ENCODE measurements at places on chromosomes 7 and 10.

DNA sequence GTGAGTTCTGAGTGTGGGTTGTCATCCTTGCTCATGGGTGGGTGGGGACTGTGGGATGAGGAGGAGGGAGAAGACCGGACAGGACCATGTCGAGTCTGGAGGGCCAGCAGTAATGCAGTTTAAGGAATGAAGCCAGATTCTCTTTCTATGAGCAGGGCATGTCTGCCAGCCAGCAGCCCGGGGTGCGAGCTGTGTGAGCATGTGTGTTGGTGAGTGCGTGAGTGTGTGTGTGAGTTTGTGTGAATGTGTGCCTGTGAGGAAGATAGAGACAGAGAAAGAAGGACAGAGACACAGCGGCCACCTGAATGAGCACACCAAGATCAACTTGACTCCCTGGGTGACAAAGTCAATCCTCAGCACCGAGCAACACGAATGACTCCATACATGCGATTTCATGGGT lies 52.3 kb downstream of the ADARB2 start:
- no peak for DNase-seq

DNA sequence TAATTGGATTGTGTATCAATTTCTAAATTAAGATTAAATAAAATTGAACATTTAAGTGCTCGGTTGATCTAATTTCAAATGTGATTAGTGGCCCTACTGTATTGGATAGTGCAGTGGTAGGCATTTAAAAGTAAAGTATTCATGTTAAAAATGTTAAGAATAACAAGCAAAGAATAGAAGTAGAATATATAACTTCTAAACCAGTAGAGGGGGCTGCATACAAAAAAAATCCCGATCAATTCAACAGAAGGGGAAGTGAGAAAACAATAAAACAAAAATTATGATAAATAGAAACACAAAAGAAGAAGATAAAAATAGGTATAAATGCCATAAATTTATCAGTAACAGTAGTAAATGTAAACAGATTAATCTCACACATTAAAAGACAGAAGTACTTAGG lies 24.9 kb upstream of the WDFY4 start:
- DNase-seq, result no peak

DNA sequence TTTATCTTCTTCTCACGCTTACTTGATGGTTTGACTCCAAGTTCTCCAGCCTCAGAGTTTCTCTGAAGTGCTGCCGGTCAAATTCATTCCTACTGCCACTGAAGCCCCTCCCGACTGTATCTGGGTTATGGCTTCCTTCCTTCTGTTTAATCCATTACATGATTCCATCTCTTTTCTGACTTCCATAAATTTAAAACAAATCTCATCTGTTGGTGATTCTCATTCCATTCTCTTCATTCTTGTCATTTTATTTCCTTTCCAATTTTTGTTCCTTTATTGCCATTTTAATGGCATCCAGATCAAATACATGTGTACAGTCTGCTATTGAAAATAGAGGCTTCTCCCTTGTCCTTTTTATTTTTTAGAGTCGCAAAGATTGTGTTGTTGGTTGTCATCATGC lies 25.4 kb upstream of the HIBADH start:
- no peak for DNase-seq

- no peak for DNase-seq
Observed at GRCh38 chr10:70557876-70558275, 44.7 kb downstream of the PRF1 start.

- no peak for DNase-seq
Observed at GRCh38 chr10:113165673-113166072, 215.6 kb downstream of the TCF7L2 start.

- DNase-seq, result no peak
Observed at GRCh38 chr7:94422136-94422535, 27.4 kb downstream of the COL1A2 start.

DNA sequence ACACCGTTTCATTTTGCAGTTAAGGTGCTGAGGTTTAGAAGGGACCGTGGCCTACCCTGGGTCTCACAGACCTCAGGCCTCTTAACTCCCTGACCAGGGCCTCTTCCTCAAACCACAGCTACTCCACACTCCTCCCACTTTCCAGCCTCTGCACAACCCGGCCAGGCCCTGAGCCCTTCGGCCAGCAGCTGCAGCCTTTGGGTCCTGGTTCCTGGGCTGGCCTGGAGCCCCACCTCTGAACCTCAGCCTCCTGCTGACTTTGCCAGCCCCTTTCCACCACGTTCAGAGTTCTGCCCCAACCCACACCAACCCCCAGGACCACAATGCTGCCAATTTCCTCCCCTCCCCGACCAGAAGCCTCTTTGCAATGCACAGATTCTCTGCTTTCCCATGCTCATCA lies 84.1 kb downstream of the VOPP1 start:
- no peak for DNase-seq

DNA sequence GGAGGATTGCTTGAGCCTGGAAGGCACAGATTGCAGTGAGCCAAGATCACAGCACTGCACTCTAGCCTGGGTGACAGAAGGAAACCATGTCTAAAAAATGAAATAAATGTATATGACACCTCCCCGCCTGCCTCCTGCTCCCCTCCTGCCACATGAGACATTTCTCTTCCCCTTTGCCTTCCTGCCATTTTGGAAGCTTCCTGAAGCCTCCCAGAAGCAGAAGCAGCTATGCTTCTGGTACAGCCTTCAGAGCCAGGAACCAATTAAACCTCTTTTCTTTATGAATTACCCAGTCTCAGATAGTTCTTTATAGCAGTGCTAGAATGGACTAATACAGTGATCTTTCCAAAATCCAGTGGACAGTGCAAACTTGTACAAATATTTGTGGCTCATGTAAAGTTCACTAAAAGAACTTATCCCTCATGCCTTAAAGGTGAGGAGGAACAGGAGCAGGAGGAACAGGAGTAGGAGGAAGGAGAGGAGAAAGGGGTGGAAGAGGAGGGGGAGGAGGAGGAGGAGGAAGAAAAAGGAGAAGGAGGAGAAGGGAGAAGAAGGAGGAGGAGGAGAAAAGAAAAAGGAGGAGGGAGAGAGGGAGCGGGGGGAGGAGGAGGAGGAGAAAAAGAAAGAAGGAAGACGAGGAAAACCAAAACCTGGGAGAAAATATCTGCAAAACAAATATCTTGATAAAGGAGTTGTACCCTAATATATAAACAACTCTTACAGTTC lies 2.8 kb upstream of the ABI1 start:
- DNase-seq, result no peak

DNA sequence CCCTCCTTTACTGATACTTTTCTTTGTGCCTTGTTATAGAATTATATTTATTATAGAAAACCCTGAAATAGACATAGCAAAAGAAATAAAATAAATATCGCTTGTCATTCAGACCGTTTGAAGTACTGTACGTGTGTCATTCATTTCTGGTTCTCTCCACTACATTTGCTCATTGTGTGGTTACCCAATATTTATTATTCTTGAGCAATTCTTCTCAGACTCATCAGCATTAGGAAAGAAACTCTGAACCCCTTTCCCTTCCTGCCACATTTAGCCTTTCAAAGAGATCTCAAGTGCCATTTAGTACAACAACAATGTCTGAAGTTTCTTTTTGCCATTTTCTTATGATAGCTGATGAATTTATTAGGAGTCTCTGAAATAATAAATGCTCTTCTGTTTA lies 154.1 kb downstream of the KIAA1217 start:
- no peak for DNase-seq

DNA sequence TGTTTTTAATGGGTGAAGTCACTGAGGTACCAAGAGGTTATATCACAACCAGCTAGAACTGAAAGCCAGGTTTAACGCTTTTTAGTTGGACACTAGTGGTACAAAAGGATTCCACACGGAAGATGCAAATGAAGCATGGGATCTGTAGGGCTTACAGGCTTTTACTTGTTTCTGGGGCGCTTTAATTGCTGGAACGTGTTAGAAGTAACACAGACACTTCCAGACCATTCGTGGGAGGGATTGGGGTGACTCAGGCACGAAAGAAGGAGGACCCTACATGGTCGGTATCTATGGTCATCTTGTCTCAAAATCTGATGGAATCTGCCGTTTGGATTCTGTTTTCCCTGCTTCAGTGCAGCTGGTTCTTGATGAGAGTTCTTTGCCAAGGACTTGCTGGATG lies 1.0 kb downstream of the YKT6 start:
- no peak for DNase-seq

DNA sequence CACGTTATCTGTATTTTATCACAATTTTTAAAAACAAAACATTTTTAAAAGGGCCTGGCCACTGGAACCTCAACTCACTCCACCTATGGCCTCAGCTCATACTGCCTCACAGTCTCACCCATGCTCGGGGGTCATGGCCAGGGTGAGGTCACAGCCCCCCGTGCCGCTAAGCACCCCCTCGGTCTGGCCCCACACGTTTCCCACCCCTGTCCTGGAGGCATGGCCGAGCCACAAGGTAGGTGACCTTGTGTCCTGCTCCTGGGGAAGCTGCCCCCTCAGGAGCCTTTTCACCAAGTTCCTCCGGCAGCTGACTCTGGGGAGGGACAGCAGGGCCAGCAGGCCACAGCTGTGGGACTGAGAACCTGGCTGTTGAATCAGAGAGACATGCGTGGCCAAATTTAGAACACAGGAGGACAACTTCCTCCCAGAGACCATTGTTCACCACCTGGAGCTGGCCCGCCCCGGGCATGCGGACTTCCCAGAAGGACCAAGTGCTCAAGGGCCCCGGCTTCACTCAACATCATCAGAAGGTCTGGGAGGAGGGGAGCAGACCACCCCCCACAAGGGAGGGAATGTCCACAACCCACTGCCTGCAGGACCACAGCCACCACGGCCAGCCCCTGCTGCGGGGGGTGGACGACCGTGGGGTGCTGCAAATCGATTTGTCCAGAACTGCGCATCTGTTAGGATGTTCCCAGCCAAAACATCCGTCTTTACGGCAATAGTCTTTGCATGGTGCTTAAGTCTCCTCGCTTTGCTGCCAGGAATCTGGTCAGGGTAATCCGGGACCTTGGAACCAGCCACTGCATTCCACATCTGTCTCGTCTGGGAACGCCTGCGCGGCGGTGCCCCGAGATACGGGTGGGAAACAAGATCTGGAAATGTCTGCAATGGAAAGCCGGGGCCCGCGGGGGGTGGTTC lies 48.6 kb upstream of the PDGFA start:
- DNase-seq, result no peak

DNA sequence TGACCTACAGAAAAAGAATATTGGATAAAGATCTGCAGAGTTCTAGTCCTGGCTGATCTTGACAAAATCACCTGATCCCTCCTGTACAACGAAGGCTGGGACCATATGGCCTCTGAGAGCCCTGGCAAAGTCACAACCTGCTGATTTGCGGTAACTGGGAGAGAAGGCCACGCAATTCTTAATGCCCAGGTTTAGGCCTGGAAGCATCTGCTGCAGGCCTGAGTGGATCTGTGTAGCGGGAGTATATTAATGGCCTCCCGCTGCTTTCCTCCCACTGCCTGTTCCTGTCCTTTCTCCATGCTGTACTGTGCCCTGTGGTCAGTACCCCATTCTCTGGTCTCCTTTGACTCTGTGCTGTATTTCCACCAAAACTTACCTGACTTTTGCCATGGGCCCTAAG lies 24.2 kb downstream of the AKR1B1 start:
- no peak for DNase-seq

DNA sequence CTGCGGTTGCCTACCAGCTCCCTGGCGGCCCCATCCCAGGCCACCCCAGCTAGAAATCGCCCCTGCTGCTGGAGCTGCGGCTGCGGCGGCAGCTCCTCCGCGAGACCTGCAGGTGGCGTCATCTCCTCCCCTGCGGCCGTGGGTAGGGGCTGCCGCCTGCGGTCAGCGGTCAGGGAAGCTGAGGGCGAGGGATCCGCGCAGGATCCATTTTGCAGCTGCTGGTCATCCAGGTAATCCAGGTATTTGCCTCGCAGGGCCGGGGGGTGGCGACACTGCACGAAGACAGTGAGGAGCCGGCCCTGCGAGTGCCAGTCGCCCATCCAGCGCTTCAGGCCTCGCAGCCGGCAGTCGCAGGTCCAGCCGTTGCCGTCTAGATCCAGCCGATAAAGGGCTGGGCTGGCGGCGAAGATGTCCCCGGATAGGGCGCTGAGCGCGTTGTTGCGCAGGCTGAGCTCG lies 1.5 kb downstream of the TRIL start:
- DNase-seq, result no peak

GRCh38 chr7:57789130-57789529 lies 339.2 kb downstream of the ZNF716 start:
- no peak for DNase-seq

- no peak for DNase-seq
Observed at GRCh38 chr10:93754761-93755160, 3.0 kb upstream of the LGI1 start.

GRCh38 chr7:68420342-68421192 lies 1177.7 kb upstream of the AUTS2 start:
- no peak for DNase-seq

DNA sequence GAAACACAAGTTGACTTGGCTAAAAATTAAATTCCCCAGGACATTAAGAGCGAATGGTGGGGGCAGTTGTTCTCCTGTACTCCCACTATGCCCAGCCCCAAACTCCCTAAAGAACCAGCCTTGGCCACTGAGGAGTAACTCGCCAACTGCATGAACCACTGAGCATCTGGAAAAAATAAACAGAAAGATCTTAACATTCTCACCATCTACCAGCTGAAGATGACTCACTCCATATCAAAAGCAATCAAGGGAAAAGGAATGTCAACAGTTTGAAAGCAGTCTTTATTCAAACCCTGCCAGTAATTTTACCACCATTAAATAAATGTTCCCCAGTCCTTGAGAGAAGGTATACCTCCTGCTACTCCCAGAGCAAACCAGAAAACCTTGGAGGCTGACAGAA lies 45.4 kb downstream of the CTTNBP2 start:
- peak; percentile 21 for DNase-seq

DNA sequence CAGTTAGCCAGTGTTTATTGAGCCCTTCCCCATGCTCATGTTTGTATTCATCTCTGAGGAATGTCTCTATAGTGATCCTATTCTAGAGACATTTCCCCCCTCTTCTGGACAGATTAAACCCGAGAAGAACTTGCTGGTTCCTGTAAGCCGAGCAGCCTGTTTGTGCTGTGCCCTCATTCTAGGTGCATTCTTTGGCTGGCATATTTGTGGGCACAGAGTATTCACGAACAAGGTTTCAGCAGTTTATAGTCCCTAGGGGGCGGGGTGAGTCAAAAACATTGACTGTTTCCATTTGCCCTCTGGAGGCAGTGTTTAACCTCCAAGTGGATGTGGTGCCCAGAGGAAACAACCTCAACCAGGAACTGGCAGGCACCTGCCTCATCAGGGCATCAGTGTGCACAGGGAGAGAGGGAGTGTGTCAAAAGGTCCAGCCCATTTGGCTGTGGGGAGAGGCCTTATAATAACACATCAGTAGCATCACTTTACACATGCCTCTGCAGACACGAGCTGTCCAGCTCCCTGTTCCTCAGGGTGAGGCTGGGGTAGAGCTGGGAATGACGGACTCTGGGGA lies 273.3 kb upstream of the LRGUK start:
- DNase-seq, result peak; percentile 30

GRCh38 chr10:1659221-1659791 lies 78.0 kb downstream of the ADARB2 start:
- no peak for DNase-seq

All from NCI-H1105 (cell line).